NCI-H345 (cell line): ENCODE measurements at places on chromosomes 4 and X.

- DNase-seq = no peak
These were observed 557.4 kb upstream of the FTHL17 start for GRCh38 chrX:31629195-31629594.

DNA sequence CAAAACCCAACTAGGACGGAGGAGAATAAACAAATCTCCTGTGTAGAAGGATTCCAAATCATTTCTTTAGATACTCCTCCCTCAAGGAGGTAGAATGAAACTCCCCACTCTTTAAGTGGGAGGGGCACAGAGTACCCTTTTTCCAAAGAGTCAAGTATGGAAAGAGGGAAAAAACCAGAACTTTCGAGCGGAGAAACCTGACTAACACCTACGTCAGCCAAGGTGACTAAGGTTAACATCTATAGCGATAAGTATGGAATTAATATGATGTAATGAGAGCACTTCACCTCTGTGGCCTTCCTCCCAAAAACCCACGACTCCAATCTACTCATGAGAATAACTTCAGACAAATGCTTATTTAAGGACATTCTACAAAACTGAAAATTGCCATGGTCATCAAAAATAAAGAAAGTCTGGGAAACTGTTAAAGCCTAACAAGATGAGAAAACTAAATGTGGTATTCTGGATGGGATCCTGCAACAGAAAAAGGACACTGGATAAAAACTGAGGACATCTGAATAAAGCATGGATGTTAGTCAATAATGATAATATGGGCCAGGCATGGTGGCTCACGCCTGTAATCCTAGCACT is 157.0 kb upstream of the MAP3K15 start:
- DNase-seq = no peak

GRCh38 chrX:150773117-150773516 is 79.9 kb downstream of the MTMR1 start:
- no peak for DNase-seq

- no peak for DNase-seq
These were observed 53.3 kb downstream of the JADE1 start for GRCh38 chr4:128862608-128863311.

- DNase-seq = no peak
These were observed 148.7 kb upstream of the NAP1L5 start for GRCh38 chr4:88846206-88846790.

DNA sequence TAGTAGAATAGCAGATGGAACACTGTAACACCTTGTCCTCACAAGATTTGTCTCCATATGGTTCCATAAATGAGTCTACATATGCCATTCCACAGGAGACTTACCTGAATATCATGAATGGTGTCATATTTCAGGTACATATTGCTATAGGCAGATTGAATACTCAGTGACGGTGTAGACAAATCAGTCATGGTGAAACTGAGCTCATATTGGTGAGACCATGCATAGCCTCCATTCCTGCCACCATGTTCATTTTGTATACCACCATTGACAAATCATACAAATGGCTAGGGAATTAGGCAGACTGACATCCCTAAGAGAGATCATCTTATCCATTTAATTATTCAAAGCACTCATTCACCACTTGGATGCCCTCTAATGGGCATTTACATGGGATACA is 38.0 kb upstream of the SPP1 start:
- DNase-seq = no peak

DNA sequence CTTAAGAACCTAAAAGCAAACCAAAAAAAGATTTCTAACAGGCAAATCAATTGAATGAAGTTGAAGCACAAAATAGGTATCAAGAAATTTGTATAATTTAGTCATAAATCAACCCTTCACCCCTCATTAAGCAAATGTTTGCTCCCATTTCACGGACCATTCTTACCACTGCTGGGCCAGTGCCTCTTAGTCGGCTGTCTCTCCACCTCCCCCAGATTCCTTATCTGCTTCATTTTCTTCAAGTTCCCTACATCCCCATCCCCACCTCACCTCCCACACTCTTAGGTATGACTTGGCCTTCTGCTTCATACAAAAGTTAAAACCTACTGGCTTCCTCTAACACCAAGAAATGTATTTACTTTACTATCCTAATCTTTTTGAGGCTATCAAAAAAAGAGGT is 11.8 kb downstream of the AASDH start:
- DNase-seq = no peak

DNA sequence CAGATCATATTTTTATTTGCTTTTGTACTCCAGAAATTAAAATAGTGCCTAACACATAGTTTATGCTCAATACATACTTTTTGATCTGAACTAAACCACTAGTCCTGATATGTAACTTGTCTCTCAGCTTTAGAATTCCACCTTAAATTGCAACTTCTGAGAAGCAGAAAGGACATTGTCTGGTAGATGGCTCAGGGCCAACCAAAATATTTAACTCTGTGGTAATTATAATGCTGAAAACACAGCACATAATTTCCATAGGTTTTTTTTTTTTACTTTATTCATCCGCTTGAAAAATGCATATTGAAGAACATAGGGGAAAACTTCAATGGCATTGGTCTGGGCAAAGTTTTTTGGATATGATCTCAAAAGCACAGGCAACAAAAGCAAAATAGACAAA is 59.3 kb downstream of the AREG start:
- DNase-seq = no peak

DNA sequence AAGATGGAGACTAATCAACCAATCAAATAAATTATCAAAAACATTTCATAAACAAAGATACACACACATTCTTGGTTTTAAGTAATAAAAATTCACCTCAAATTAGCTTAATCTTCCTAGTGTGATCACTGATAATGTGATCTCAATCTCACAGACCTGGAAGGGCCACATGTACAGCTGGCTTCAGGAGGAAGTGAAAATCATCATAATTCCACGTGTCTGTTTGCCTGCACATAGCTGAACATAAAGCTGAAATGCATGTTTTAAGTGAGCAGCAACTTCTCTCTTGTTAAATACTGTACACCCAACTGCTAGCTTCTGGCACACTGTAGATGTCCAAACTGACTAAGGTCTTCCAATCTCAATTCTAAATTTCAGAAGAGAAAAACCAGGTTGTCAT is 53.8 kb downstream of the ARHGAP6 start:
- DNase-seq = no peak

DNA sequence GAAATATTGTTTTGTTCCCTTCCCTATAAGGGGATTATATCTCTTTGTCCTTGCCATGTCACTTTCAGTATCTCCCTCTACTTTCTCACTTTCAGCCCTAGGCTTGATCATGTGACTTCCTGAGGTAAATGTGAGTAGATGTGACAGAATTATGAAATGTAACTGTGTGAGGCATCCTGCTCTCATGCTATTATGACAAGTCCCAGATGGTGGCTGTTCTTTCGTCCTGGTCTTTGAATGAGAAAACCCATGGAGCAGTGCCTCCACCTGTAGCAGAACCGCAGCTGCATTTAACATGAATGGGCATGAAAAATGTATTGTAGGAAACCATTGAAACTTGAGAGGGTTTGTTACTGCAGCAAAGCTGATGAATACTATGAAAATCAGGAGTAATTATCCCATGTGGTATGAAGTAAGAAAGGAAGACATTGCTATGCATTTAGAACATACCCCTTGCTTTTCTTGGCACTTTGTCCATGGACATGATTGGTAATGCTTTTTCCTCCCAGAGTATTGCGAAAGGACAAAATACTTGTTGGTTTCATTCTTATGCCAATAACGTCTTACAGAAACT is 202.2 kb upstream of the GPRIN3 start:
- no peak for DNase-seq

DNA sequence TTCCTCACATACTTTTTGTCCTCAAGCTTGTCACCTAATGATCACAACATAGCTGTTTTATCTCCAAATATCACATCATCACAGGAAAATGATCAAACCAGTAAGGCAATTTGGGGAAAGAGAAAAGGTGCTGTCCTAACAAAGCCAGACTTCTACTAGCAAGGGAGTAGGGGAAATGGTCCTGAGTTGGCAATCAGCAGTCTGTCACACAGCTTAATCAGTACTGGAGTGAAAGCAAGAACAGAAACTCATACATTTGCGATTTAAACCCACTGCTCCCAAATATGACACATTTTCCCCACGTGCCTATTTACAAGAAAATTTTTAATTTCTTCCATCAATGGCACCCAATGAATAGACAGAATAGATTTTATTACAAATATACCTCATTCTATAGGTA is 546.8 kb upstream of the FMR1 start:
- no peak for DNase-seq

GRCh38 chr4:5636766-5637670 is 71.3 kb downstream of the EVC2 start:
- DNase-seq = peak; percentile 85

- no peak for DNase-seq
These were observed 22.2 kb downstream of the FABP2 start for GRCh38 chr4:119299741-119300100.

DNA sequence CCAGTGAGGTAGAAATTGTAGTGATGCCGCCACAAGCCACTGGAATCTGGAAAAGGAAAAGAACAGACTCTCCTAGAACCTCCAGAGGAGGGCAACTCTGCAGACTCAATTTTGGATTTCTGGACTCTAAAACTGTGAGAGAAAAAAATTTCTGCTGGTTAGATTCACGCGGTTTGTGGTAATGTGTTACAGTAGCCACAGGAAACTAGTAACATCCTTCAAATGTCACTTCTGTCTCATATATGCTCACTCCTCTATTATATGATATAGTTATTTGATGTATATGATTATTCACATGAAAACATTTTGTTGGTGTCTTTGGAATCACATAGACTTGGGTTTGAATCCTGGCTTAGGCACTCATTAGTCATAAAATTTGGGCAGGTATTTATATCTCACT is 18.8 kb downstream of the LDOC1 start:
- DNase-seq = no peak

GRCh38 chrX:8632924-8633323 is 99.0 kb downstream of the ANOS1 start:
- no peak for DNase-seq

- DNase-seq = no peak
These were observed 45.7 kb downstream of the PASD1 start for GRCh38 chrX:151609222-151609621.

DNA sequence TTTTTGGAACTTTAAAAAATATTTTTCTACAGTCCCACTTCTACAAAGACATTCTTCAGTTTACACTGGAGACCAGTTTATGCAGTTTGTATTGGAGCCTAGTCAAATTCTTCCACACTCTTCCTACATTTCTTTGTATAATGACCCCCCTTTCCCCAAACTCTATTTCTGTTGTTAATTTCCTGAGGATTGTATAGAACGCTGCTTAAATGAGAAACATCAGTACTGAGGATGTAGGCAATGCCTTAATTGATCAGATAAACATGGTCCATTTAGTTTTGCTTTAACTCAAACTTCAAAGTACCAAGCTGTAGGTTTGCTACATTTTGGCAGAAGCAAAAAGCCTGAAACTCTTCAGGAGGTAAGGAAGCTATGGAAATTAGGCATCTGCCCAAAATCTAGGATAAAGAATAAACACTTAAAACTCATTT is 155.5 kb downstream of the SLC7A11 start:
- no peak for DNase-seq

GRCh38 chr4:83830138-83830888 is 294.4 kb downstream of the GPAT3 start:
- DNase-seq = peak; percentile 2
